ENCODE measurements at places on chromosomes 4 and X. TPM values are rescaled to one million over a fixed set of nuclear protein-coding genes. Genes with fewer than 3 reads are reported as not detected.

DNA sequence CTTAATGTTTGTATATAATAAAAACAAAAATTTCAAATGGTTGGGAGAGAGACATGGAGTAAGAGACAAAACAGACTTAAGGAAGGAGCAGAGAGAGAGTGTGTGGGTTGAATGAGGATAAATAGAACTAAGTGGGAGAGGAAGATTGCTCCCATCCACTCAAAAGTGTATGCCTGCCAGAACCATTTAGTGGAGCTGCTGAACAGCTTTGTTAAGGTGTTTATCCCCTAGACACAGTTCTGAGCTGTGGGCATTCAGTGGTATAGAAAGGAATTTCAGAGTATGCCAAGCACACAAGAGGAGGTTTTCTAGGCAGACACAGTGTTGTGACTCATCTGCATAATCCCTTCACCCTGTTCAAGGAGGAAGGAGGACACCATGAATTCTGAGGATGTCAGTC, 508.6 kb upstream of the EPHA5 start:
- H3K36me3 ChIP-seq = no peaks in the 10 kb centered on the region
- no peak for DNase-seq
- H3K27ac ChIP-seq = no peak overlapping the region
- no peak overlapping the region for H3K4me3 ChIP-seq
- H3K27me3 ChIP-seq = no peaks in the 10 kb centered on the region
- no peaks in the 10 kb centered on the region for H3K4me1 ChIP-seq

- no peaks in the 10 kb centered on the region for H3K36me3 ChIP-seq
- no peak for DNase-seq
- no peak overlapping the region for H3K27ac ChIP-seq
- H3K4me3 ChIP-seq = no peak overlapping the region
These were observed 712.4 kb upstream of the LCORL start for GRCh38 chr4:18733961-18734360.

GRCh38 chr4:109040441-109040840, 262.0 kb downstream of the COL25A1 start:
- no peak for DNase-seq
- H3K4me1 ChIP-seq = no peaks in the 10 kb centered on the region
- H3K27me3 ChIP-seq = no peaks in the 10 kb centered on the region

GRCh38 chr4:16104520-16104919, 20.7 kb upstream of the PROM1 start:
- H3K4me1 ChIP-seq = no peaks in the 10 kb centered on the region
- DNase-seq = no peak
- no peaks in the 10 kb centered on the region for H3K36me3 ChIP-seq
- no peak overlapping the region for H3K27ac ChIP-seq
- no peak overlapping the region for H3K4me3 ChIP-seq

DNA sequence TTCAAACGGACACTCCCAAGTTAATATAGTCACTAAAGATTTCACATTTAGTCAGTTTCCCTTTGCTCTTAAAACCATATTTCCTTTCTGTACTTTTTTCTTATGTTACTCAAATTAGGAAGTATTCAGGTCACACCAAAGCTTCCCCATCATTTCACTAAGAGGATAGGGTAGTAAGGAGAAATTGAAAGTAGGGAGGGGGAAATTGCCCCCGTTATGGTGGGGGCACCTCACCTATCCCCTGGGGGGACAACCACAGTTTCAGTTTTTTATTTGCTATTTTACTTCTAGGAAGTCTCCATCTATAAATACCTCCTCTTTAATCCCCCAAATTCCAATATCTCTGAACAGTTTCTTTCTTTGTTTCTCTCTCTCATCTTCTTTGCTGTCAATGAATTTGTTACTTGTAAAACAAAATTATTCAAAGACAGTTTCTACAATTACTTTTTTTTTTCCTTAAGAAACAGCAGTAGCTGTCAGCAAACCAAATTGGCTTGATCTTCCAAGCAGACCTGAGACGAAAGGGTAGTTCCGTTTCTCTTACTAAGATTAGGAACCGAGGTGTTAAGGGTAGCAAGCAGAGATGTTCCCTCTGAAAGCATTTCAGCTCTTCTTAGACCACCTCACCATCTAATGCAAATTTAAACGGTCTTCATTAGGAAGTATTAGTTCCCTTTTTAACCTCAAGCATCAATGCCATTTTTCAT, 160.2 kb upstream of the KLF3 start:
- H3K4me1 ChIP-seq = no peaks in the 10 kb centered on the region
- no peak overlapping the region for H3K4me3 ChIP-seq
- no peaks in the 10 kb centered on the region for H3K27me3 ChIP-seq
- no peaks in the 10 kb centered on the region for H3K36me3 ChIP-seq

- H3K36me3 ChIP-seq = no peaks in the 10 kb centered on the region
- no peaks in the 10 kb centered on the region for H3K27me3 ChIP-seq
- H3K27ac ChIP-seq = no peak overlapping the region
These were observed 22.4 kb downstream of the AFF1 start for GRCh38 chr4:86957215-86957614.

GRCh38 chrX:10212395-10212794, 55.6 kb downstream of the CLCN4 start:
- no peaks in the 10 kb centered on the region for H3K27me3 ChIP-seq
- no peak overlapping the region for H3K4me3 ChIP-seq
- H3K36me3 ChIP-seq = peaks cover 9% of the 10 kb centered on the region

- no peak overlapping the region for H3K27ac ChIP-seq
- no peaks in the 10 kb centered on the region for H3K36me3 ChIP-seq
- DNase-seq = no peak
- no peaks in the 10 kb centered on the region for H3K4me1 ChIP-seq
These were observed 41.4 kb downstream of the GUCY2F start for GRCh38 chrX:109440475-109440874.

DNA sequence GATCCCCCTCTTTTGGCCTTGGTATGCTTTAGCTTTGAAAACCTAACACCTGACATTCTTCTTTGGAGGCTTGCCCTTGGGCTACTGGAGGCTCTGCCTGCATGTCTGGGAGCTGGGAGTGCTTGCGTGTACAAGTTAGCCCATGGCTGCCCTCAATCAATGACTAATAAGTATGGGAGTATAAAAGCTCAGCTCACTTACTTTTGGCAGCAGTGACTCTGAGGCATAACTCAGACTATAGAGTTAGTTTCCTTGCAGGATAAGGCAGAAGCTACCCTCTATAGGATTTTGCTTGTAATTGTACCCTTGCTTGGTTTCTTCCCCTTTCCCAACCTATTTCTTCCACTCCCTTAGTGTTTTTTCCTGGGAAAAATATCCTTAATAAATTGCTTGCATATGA, 247.9 kb downstream of the PPP1R2C start:
- no peak overlapping the region for H3K27ac ChIP-seq
- H3K4me3 ChIP-seq = no peak overlapping the region
- H3K36me3 ChIP-seq = no peaks in the 10 kb centered on the region
- no peak for DNase-seq
- no peaks in the 10 kb centered on the region for H3K4me1 ChIP-seq

DNA sequence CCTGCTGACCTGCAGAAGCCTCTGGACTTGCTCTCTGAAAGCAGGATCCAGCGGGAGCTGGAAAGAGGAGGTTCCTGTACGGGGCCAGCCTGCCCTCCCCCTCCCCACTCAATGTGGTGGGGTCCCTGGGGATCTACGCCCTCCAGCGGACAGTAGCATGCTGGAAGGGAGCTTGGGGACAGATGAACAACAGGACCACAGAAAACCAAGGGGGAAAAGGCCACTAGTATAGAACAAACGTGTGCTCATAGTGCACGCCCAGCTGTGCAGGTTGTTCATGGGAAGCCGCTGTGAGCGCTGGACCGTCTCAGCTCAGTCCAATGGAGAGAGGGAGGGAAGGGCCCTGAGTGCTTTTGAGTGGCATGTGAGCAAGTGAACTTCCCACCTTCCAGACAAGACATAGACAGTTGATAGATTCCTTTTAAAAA, 15.8 kb downstream of the HMX1 start:
- no peak overlapping the region for H3K27ac ChIP-seq
- DNase-seq = no peak
- no peaks in the 10 kb centered on the region for H3K36me3 ChIP-seq
- H3K4me3 ChIP-seq = no peak overlapping the region

GRCh38 chr4:5962416-5962815, 55.8 kb downstream of the C4orf50 start:
- H3K4me3 ChIP-seq = no peak overlapping the region
- no peaks in the 10 kb centered on the region for H3K27me3 ChIP-seq
- H3K27ac ChIP-seq = no peak overlapping the region
- H3K4me1 ChIP-seq = no peaks in the 10 kb centered on the region
- H3K36me3 ChIP-seq = no peaks in the 10 kb centered on the region

GRCh38 chr4:103719105-103719829, 518 bp downstream of the TACR3 start:
- H3K4me3 ChIP-seq = no peak overlapping the region
- no peaks in the 10 kb centered on the region for H3K4me1 ChIP-seq
- no peak overlapping the region for H3K27ac ChIP-seq

DNA sequence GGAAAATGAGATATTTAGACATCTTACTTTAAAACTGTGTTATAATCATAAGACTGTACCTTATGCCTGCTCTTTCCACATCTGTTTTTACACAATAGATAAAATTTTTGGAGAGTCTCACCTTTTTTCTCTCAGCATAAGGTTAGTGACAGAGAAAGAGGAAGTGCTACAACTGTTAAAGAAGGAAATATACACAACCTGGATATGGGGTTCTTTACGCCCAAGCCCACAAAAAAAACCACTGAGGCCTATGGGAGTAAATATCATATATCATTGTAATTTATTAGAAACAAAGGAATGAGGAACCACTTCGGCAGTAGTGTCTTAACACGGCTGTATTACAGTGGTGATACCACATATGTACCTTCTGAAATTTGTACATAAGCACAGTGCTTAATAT, 265.9 kb upstream of the GK2 start:
- H3K4me1 ChIP-seq = no peaks in the 10 kb centered on the region
- H3K27me3 ChIP-seq = no peaks in the 10 kb centered on the region
- H3K4me3 ChIP-seq = no peak overlapping the region
- no peak for DNase-seq

- H3K4me1 ChIP-seq = no peaks in the 10 kb centered on the region
- no peak overlapping the region for H3K27ac ChIP-seq
- no peak overlapping the region for H3K4me3 ChIP-seq
These were observed 124.1 kb upstream of the IGFBP7 start for GRCh38 chr4:57234252-57234775.

DNA sequence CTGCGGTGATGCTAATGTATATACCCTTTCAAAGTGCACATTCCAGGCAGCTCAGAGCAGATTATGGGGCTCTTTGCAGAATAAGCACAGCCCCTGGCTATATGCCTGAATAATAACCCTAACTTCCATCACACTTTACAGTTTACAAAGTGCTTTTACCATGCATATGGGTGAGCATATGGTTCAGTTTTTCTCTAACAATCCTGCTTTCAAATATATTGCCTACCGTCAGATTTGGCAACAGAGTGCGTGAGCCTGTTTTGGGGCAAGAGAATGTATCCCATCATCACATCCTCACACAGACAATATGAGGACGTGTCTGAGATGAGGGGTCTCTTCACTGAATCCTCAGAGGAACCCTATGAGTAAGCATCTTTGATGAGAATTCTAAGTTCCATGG, 162.8 kb upstream of the VCX start:
- no peaks in the 10 kb centered on the region for H3K27me3 ChIP-seq
- H3K27ac ChIP-seq = no peak overlapping the region
- H3K4me3 ChIP-seq = no peak overlapping the region
- no peak for DNase-seq
- H3K36me3 ChIP-seq = no peaks in the 10 kb centered on the region
- H3K4me1 ChIP-seq = no peaks in the 10 kb centered on the region

DNA sequence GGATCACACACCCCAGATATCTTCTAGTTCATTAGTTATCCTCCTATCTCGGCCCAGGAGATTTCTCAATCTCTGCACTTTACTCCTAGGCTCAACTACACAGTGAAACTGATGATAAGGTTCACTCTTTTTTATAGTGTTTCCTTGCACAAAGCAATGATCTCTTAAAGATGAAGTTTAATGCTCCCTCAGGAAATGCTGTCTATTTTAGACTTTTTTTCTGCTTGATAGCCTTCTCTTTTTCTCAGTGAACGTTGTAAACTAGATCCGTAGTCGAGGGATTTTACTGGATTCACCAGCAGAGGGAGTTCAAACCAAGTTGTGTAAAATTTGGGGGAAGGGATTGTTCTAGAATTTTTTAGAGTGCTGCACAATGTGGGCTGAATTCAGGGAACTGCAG, 269.6 kb downstream of the GBA3 start:
- no peaks in the 10 kb centered on the region for H3K4me1 ChIP-seq
- DNase-seq = no peak
- H3K4me3 ChIP-seq = no peak overlapping the region
- H3K27ac ChIP-seq = no peak overlapping the region
- H3K27me3 ChIP-seq = no peaks in the 10 kb centered on the region
- H3K36me3 ChIP-seq = no peaks in the 10 kb centered on the region

- peaks cover 7% of the 10 kb centered on the region for H3K4me1 ChIP-seq
- H3K4me3 ChIP-seq = no peak overlapping the region
These were observed 241.6 kb downstream of the MGST2 start for GRCh38 chr4:139907001-139907809.

- no peaks in the 10 kb centered on the region for H3K27me3 ChIP-seq
- peak overlapping the region; percentile 71 for H3K27ac ChIP-seq
- H3K4me3 ChIP-seq = peak overlapping the region; percentile 75
- no peaks in the 10 kb centered on the region for H3K4me1 ChIP-seq
- no peak for DNase-seq
These were observed 673 bp downstream of the PARM1 start for GRCh38 chr4:74933562-74934015.

GRCh38 chrX:132862562-132862961, 95.9 kb downstream of the HS6ST2 start:
- no peak for DNase-seq
- no peak overlapping the region for H3K27ac ChIP-seq
- no peaks in the 10 kb centered on the region for H3K4me1 ChIP-seq
- H3K36me3 ChIP-seq = no peaks in the 10 kb centered on the region

DNA sequence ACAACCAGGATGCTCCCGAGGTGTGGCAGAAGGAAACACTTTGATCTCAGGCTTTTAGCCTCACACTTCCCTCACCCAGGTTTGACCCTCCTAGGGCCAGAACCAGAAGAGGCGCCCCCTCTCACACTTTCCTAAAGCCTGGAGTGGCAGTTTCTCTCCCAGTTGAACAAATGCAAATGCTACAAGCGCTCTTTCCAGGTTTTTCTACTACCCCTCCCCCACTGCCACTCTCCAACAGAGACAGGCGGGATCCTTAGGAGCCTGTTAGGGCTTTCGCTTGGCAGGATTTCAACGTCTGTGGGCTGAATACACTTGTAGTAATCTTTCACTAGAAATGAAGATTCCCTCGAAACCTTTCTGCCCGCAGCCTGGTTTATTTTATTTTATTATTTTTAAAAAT, 2.4 kb downstream of the TSC22D3 start:
- H3K4me3 ChIP-seq = peak overlapping the region; percentile 74
- H3K36me3 ChIP-seq = peaks cover 5% of the 10 kb centered on the region
- DNase-seq = no peak
- peak overlapping the region; percentile 91 for H3K27ac ChIP-seq
- peaks cover 23% of the 10 kb centered on the region for H3K4me1 ChIP-seq
- H3K27me3 ChIP-seq = no peaks in the 10 kb centered on the region

PSAPL1 gene
- total RNA-seq = not detected

EPGN gene
- not detected for total RNA-seq

SMR3B gene
- total RNA-seq = not detected

GPR119 gene
- total RNA-seq = not detected

ZIC3 gene
- total RNA-seq = not detected

GAK gene
- total RNA-seq = 34.9 TPM

UNC5C gene
- 0.33 TPM for total RNA-seq

GAGE13 gene
- not detected for total RNA-seq

SRPK3 gene
- 30.3 TPM for total RNA-seq

DCAF8L1 gene
- not detected for total RNA-seq

IL2 gene
- total RNA-seq = not detected

HSFX4 gene
- total RNA-seq = not detected

CT55 gene
- total RNA-seq = not detected

RTL9 gene
- total RNA-seq = not detected

CCKAR gene
- total RNA-seq = not detected
